Breast epithelium (tissue), 4 donors: ENCODE measurements at places on chromosomes 2 and 18. TPM values are rescaled to one million over a fixed set of nuclear protein-coding genes. Genes with fewer than 3 reads are reported as not detected.

KIF1A gene
- total RNA-seq: 0.29 TPM

DSC2 gene
- total RNA-seq: 8.0 TPM

ACP1 gene
- 109 TPM for total RNA-seq

RALB gene
- 36.1 TPM for total RNA-seq

UPP2 gene
- not detected for total RNA-seq

CRYGD gene
- total RNA-seq: not detected

MAIP1 gene
- 26.6 TPM for total RNA-seq

- peak overlapping the region; percentile 52 for H3K4me3 ChIP-seq
- no peak for DNase-seq
- H3K36me3 ChIP-seq: no peaks in the 10 kb centered on the region
- no peak overlapping the region for H3K27ac ChIP-seq
- H3K27me3 ChIP-seq: no peaks in the 10 kb centered on the region
These were observed 240.2 kb downstream of the SH3BP4 start for GRCh38 chr2:235191978-235192377.

DNA sequence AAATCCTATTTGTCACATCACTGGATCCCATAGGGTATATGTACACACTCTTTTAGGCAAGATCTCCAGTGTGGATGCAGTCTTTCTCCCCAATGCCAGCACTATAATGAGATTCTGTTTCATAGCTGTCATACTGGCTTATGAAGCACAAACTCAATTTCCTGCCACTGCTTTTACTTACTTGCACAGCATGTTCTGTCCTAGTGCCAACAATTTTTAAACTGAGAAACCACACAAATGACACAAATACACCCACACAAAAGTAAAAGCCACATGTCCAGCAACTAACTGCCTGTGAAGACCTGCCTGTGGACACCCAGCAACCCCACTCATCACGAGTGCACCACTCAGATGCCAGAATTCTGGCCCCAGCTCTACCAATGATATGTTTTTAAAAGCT, 29.6 kb upstream of the RNU4ATAC start:
- H3K27ac ChIP-seq: no peak overlapping the region
- H3K4me3 ChIP-seq: no peak overlapping the region
- no peaks in the 10 kb centered on the region for H3K36me3 ChIP-seq

DNA sequence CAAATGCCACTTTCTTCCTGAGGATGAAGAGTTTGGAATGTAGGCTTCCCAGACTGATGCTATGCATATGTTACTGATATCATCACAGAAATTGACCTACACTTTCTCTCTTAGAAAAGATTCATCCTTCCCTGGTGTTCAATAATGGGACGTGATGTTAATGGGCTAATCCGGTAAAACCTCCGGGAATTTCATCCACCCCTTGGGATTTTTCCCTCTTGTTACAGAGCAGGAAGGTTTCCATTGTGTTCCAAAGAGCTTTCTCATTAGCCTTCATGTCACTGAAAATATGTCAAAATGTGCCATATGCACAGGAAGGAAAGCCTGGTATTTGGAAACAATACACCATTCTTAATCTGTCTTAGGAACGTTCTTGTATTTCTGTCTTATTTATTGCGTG, 20.7 kb downstream of the ALPK2 start:
- H3K36me3 ChIP-seq: no peaks in the 10 kb centered on the region
- H3K4me1 ChIP-seq: no peaks in the 10 kb centered on the region
- no peak overlapping the region for H3K27ac ChIP-seq
- DNase-seq: no peak
- no peak overlapping the region for H3K4me3 ChIP-seq

DNA sequence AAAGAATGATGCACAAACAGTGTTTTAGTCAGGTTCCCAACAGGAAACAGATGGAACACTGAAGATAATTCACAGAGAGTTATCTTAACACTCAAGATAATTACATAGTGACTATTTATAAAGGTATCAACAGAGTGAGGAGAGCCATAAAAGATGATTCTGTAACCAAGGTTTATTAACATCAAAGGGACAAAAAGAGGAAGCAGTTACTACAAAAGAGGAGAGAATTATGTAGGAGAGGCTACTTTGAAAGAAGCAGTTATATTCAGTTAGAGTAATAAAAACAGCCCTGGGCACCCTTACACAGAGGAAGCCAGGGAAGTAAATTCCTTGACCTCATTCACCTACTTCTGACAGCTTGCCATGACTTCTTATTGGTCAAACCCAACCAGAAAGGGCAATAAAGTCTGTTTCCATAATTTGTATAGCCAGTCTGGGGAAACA, 326.5 kb upstream of the SLC39A10 start:
- H3K27ac ChIP-seq: no peak overlapping the region
- H3K36me3 ChIP-seq: peaks cover 3% of the 10 kb centered on the region
- H3K4me1 ChIP-seq: no peaks in the 10 kb centered on the region
- no peaks in the 10 kb centered on the region for H3K27me3 ChIP-seq
- DNase-seq: no peak

GRCh38 chr2:136207030-136207623, 89.2 kb upstream of the CXCR4 start:
- H3K36me3 ChIP-seq: no peaks in the 10 kb centered on the region
- H3K4me3 ChIP-seq: no peak overlapping the region
- DNase-seq: no peak
- no peak overlapping the region for H3K27ac ChIP-seq

DNA sequence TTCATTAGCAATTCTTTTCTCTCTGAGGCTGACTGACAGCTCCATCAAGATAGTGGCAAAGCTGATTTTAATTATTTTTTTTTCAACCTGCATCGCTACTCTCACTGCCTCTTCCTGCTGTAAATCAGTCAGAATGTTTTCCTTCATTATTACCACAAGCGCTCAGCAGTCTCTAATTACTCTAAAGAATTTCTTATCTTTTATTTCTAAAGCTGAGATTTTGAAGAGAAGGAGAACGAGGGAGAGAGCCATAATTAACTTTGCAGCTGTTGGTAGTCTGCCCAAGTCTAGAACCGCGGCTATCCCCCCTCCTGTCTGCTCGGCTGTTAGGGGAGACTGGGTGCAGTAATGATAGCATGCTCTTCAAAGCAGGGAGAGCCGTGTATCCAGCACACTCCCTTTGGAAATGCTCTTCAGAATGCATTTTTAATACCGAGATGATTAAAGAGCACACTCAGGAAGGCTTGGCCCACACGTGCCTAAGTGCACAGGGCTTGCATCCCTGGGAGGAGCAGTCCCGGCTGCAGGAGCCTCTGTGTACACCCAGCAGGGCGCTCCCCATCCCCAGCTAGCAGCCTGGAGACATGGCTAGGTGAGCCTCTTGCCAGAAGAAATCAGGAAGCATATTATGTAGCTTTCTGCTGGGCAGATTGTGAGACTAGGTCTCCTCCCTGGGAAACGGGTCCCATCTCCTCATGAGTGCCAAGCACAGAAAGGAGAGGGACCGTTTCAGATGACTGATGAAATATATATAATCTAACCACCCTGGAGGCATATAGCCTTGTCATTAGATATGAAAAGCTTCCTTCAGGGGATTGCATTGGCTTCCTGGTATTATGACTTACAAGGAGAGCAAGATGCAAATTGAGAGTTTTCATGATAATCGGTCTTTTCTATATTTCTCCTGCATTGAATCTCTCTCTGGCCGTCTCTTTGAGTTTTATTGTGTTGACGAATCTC, 555.2 kb downstream of the CMPK2 start:
- no peak overlapping the region for H3K4me3 ChIP-seq
- no peaks in the 10 kb centered on the region for H3K36me3 ChIP-seq
- no peaks in the 10 kb centered on the region for H3K27me3 ChIP-seq
- no peak for DNase-seq
- H3K4me1 ChIP-seq: no peaks in the 10 kb centered on the region

- H3K36me3 ChIP-seq: no peaks in the 10 kb centered on the region
- H3K4me1 ChIP-seq: no peaks in the 10 kb centered on the region
- no peaks in the 10 kb centered on the region for H3K27me3 ChIP-seq
- peak overlapping the region; percentile 75 for H3K27ac ChIP-seq
- peak overlapping the region; percentile 35 for H3K4me3 ChIP-seq
- peak; percentile 38 for DNase-seq
These were observed 91.5 kb downstream of the DYM start for GRCh38 chr18:49368876-49369440.

DNA sequence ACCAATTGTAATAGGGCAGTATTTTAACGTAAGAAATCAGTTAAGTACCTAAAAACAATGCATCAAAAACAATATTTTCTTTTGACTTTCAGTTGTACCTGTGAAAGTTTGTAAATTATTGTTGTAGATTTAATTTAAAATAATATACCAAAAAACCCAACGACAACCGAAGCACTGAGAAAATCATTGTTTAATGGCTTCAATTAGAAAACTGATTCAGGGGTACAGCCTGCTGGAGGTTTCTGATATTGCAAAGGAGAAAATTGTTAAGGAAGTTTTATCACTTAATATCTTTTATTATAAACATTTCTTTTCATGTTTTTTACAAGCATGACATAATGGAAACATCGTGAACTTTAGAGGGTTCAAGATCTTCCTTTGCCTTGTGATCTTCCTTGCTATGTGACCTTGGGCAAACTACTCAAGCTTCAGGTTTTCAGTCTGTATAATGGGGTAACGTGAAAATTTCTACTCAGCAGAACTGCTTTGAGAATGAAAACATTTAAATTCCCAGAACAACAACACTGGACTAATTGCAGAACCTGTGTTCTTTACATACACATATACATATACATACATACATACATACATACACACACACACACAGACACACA, 76.3 kb upstream of the GLS start:
- no peaks in the 10 kb centered on the region for H3K36me3 ChIP-seq
- no peaks in the 10 kb centered on the region for H3K4me1 ChIP-seq
- no peaks in the 10 kb centered on the region for H3K27me3 ChIP-seq
- H3K27ac ChIP-seq: no peak overlapping the region
- H3K4me3 ChIP-seq: no peak overlapping the region

DNA sequence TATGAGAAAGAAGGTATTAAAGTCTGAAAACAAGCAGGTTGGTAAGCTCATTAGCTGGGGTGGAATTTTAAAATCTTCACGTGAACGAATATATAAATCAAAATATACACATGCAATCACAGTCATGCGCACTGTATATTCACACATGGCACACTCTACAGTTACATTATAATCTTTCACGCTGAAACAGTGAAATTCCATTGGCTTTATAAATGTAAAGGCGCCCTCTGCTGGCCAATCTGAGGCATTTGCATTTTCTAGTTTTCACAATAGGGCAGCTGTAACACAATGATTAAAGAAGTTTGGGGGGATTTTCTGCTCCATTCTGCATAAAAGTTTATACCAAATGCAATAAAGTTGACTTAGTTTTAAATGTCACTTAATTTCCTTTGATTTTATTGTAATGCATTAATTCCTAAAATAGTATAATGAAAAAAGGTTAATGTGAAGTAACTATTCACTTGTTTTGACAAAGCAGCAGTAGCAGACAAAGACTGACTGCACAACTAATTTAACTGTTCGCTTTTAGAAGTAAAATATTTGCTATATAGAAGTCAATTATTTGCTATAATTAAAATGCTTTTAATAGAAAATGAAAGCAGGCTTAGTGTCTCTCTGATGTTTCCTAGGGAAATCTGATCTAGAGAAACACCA, 17.2 kb downstream of the IFIH1 start:
- no peaks in the 10 kb centered on the region for H3K27me3 ChIP-seq
- peaks cover 4% of the 10 kb centered on the region for H3K36me3 ChIP-seq
- H3K4me3 ChIP-seq: no peak overlapping the region
- no peaks in the 10 kb centered on the region for H3K4me1 ChIP-seq

GRCh38 chr2:29777161-29777560, 144.2 kb downstream of the ALK start:
- no peaks in the 10 kb centered on the region for H3K4me1 ChIP-seq
- DNase-seq: no peak
- H3K36me3 ChIP-seq: no peaks in the 10 kb centered on the region
- H3K27me3 ChIP-seq: no peaks in the 10 kb centered on the region
- H3K4me3 ChIP-seq: no peak overlapping the region
- H3K27ac ChIP-seq: no peak overlapping the region

DNA sequence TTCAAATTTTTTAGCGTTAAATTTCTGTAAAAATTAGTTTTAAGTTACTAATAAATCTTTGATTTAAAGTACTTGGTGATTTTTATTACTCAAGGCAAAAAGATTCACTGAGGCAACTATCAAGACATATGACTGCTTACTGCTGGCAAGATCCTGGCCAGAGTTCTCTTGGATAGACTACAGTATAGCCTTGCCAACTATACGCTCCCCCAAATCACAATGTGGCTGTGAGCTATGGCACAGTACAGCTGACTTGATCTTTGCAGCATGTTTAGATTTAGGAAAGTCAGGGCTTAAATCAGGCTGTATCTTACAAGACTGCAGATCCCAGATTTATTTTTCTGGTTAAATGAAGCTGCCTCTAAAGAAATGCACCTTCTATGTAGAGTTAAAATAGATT, 26.5 kb downstream of the MSTN start:
- no peaks in the 10 kb centered on the region for H3K4me1 ChIP-seq
- H3K4me3 ChIP-seq: no peak overlapping the region
